Fibroblast of lung (primary cell): ENCODE measurements at places on chromosomes 1 and 21. TPM values are rescaled to one million over a fixed set of nuclear protein-coding genes. Genes with fewer than 3 reads are reported as not detected.

The INKA2 gene
- total RNA-seq, result 3.5 and 3.9 TPM in 2 replicates

The PRAMEF33 gene
- not detected in 2 replicates for total RNA-seq

The MFAP2 gene
- 10.0 and 16.2 TPM in 2 replicates for total RNA-seq

The XCL2 gene
- not detected in 2 replicates for total RNA-seq

The APP gene
- 569 and 633 TPM in 2 replicates for total RNA-seq

The WDR26 gene
- total RNA-seq, result 56.5 and 83.4 TPM in 2 replicates

The ABCA4 gene
- 0.26 and 0.33 TPM in 2 replicates for total RNA-seq

DNA sequence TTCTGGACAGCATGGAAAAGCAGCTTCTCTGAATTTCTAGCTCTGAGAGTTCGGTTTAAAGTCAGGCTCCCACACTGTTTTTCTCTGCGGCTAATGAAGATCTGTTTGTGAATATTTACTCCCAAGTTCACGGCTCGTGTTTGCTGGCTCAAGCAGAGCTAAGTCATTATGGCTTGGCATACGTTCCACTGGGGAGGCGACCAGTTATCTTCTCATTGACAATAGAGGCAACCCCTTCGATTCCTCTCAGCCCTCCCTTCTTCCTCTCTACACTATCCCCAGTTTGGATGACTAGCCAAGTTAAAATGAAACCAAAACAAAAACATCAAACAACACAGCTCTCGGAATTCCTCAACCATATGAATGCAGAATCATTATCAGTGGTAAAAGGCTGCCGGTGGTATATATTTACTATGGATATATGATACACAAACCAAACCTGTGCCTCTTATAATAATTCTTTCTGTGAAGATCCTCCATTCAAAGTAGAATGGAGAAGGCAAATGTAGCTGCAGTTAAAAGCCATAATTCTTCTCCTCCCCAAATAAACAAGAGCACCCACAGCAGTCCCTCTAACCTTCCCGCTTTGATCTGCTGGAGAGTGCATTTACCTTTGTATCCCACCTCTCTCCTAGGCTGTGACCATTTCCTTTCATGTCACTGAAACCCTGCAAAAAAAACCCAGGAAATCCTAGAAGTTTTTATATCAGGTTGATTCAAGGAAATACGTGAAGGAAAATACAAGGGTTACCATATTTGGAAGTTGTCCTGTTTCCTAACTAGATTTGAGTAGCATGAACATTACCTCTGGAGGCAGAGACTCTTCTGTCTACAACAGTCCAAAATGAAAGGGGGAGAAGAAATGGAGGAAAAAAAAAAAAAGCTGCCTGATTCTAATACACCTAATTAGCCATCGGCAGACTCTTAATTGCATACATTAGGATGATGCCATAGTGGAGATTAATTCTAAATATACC, 108.3 kb upstream of the USH2A start:
- H3K36me3 ChIP-seq, result no peaks in the 10 kb centered on the region
- DNase-seq, result peak; percentile 22
- no peaks in the 10 kb centered on the region for H3K27me3 ChIP-seq
- peak overlapping the region; percentile 56 for H3K4me3 ChIP-seq
- peak overlapping the region; percentile 60 for H3K27ac ChIP-seq

DNA sequence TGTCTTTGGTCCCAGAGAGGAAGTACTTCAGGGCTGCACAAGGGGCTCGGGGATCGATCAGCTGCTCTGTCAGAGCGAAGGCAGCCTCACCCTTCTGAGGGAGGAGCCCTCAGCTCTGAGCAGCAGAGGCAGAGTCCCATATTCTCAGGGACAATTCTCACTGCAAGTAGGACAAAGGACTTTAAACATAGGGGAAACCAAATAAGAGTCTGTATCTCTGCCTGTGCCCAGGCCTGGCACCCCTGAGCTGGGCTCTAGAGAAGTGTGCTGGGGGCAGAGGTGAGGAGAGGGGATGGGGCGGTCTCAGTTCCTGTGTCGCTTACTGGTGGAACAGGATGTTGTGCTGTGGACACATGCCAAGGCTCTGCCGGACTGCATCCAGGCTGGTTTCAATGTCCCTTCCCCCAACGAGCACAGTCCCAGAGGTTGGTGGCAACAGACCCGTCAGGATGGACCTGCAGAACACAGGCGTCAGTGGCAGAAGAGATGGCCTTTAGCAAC, 76.6 kb downstream of the ABCA4 start:
- DNase-seq, result no peak
- no peaks in the 10 kb centered on the region for H3K27me3 ChIP-seq
- H3K4me1 ChIP-seq, result peaks cover 6% of the 10 kb centered on the region
- H3K36me3 ChIP-seq, result no peaks in the 10 kb centered on the region
- no peak overlapping the region for H3K27ac ChIP-seq
- no peak overlapping the region for H3K4me3 ChIP-seq

DNA sequence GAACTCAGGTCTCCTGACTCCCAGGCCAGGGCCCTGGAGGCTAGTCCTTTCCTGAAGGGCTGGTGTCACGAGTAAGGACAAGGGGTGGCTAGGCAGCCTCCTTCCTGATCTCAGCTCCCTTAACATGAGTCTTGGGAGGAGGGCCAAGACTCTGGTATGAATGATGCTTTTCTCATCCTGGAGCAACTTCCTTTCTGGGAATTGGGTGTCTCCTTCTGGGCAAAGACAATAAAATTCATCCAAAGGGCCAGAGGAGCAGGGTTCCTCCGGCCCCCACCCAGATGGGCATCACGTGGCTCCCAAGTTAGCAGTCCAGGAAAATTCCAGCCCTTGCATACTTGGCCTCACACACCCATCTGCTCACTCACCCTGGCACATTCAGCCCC, at the start of gene FAM167B:
Gene FAM167B (plus strand): TSS at position 335 of the 386 bp plus-strand sequence. CDS start 200 bp downstream, outside the sequence.
- H3K27ac ChIP-seq, result peak within 1 kb of the TSS; percentile 64
- H3K27me3 ChIP-seq, result no peaks in the 10 kb centered on the region
- DNase-seq, result peak; percentile 72
- H3K36me3 ChIP-seq, result no peaks in the 10 kb centered on the region

- H3K4me1 ChIP-seq, result no peaks in the 10 kb centered on the region
- H3K36me3 ChIP-seq, result no peaks in the 10 kb centered on the region
- no peak overlapping the region for H3K4me3 ChIP-seq
Measured at GRCh38 chr21:32994305-32994704, 31.4 kb upstream of the OLIG2 start.

DNA sequence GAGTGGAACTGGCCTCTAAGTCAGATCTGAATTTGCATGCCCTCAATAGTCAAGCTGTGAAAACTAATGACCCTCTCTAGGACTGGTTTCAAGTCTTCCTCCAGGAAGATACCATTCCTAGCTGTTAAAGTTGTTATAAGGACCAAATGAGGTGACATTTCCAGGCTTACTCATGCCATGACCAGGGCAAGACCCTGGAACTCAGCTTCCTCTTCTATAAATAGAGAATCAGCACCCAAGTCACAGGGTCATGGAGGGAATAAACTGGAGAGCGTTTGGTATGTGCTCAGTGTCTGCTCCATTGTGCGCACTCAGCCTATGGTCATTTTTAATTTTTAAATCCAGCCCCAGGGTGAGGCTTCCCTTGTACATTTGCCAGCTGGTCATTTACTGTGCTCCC, 2.5 kb downstream of the S100A9 start:
- no peak overlapping the region for H3K4me3 ChIP-seq
- H3K36me3 ChIP-seq, result no peaks in the 10 kb centered on the region
- no peaks in the 10 kb centered on the region for H3K4me1 ChIP-seq
- peaks cover 2% of the 10 kb centered on the region for H3K27me3 ChIP-seq
- no peak for DNase-seq

DNA sequence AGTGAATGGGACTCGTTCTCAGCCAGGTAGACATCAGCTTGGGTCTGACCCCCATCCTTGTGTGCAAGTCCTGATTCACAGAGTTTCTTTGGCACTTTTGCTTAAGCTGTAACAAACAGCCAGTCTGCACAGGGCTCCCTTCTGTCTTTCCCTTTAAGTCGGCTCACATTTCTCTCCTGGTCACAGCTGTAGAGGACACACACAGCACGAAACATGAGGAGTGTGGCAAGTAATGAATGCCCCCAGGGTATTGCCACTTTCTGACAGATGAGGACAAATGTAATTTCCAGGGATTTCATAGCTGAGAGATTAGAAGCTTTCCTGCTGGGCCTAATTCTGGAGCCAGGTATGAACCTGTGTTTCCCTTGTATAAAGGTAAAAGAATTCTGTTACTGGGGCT, 423.5 kb downstream of the KIF26B start:
- no peak for DNase-seq
- no peaks in the 10 kb centered on the region for H3K27me3 ChIP-seq
- no peaks in the 10 kb centered on the region for H3K36me3 ChIP-seq
- H3K4me1 ChIP-seq, result no peaks in the 10 kb centered on the region
- H3K4me3 ChIP-seq, result no peak overlapping the region

- no peaks in the 10 kb centered on the region for H3K4me1 ChIP-seq
- no peak for DNase-seq
- no peak overlapping the region for H3K27ac ChIP-seq
- H3K27me3 ChIP-seq, result no peaks in the 10 kb centered on the region
- no peak overlapping the region for H3K4me3 ChIP-seq
Measured at GRCh38 chr1:68565923-68566322, 69.0 kb upstream of the DEPDC1 start.

DNA sequence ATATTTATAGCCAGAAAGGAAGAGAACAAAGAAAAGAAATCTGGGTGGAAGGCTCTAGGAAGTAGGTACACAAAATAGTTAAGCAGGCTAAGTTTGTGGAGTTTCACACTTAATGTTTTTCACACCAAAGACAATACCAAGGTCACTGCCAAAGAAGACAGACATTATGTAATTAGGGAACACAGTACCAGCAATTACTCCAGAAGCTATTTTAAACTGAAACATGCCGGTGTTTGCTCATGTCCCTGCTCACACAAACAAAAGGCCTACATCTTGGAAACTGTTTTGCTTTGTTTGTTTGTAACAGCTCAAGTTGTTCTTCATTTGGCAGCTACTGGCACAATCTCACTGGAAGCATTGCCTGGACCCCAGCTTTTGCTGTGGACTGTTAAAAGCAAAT, 88.5 kb upstream of the DAB1 start:
- no peaks in the 10 kb centered on the region for H3K4me1 ChIP-seq
- H3K4me3 ChIP-seq, result no peak overlapping the region
- H3K27me3 ChIP-seq, result no peaks in the 10 kb centered on the region
- no peak for DNase-seq
- no peak overlapping the region for H3K27ac ChIP-seq

GRCh38 chr1:94154989-94155388, 34.0 kb upstream of the ABCA4 start:
- no peaks in the 10 kb centered on the region for H3K36me3 ChIP-seq
- no peaks in the 10 kb centered on the region for H3K4me1 ChIP-seq
- H3K27me3 ChIP-seq, result no peaks in the 10 kb centered on the region
- peak; percentile 42 for DNase-seq
- H3K4me3 ChIP-seq, result no peak overlapping the region

DNA sequence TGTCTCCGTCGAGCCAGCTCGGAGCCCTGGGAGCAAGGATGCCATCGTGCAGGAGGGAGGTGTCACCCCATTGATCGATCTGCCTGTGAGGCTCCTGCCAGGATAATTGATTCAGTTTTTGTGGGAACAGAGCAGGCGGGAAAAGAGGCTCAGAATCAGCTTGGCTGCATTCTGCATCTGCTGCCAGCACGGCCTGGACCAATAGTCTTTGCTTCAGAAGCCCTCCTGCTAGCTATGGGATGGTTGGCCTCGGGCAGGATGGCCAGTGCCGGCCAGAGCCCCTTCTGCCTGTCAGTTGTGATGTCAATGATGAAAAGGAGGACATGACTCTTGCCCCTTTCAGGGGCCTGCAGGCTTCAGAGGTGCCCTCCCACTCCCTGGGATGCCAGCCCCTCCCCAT, 39.6 kb downstream of the PTPRF start:
- no peak overlapping the region for H3K4me3 ChIP-seq
- no peak overlapping the region for H3K27ac ChIP-seq
- H3K27me3 ChIP-seq, result no peaks in the 10 kb centered on the region
- H3K4me1 ChIP-seq, result peaks cover 5% of the 10 kb centered on the region
- no peak for DNase-seq

DNA sequence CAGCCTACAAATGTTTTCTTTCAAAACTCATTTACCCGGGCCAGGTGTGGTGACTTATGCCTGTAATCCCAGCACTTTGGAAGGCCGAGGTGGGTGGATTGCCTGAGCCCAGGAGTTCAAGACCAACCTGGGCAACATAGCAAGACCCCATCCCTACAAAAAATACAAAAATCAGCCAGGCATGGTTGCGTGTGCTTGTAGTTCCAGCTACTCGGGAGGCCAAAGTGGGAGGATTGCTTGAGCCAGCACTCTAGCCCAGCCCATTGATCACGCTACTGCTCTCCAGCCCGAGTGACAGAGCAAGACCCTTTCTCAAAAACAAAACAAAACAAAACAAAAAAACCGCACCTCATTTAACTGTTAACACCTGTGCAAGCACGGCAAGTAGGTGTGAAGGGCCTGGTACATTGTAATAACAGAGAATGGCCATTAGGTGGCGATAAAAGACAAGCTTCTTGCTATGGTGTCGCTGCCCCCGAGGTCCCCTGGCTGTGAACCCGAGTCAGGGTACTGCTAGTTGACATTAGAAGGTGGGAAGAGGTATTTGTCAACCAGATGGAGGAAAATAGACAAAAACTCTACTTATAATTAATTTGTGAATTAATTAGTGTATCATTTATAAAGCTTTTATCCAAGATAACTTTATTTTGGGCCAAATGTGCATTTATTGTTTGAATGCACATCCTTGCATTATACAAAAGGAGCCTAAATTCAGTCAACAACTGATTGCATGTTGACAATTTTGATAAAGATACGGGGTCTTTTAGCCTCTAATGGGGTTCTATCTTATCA, 66.5 kb downstream of the SH3BGR start:
- no peaks in the 10 kb centered on the region for H3K27me3 ChIP-seq
- H3K4me3 ChIP-seq, result no peak overlapping the region
- DNase-seq, result peak; percentile 25
- no peaks in the 10 kb centered on the region for H3K36me3 ChIP-seq
- H3K27ac ChIP-seq, result no peak overlapping the region

DNA sequence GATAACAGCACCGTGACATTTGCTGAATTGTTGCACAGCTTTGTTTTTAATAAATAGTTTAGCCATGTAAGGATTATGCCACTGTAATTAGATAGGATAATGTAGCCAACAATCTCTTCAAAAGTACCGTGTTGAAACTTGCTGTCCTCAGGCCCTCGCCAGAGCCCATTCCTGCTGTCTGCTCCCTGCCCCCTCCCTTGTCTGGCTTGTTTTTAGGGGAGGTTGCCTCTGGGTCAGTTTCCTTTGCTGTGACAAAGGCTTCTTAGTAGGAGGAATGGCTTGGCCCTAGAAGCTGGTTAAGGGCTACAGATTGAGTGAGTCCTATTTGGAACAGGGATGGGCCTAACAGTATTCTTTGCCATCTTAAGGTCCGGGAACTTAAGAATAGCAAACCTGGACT, 107.9 kb downstream of the LMO4 start:
- no peaks in the 10 kb centered on the region for H3K4me1 ChIP-seq
- DNase-seq, result no peak
- H3K27ac ChIP-seq, result no peak overlapping the region
- no peaks in the 10 kb centered on the region for H3K27me3 ChIP-seq

- no peaks in the 10 kb centered on the region for H3K27me3 ChIP-seq
- no peak overlapping the region for H3K4me3 ChIP-seq
- no peak for DNase-seq
- no peaks in the 10 kb centered on the region for H3K36me3 ChIP-seq
- no peak overlapping the region for H3K27ac ChIP-seq
Measured at GRCh38 chr21:38987633-38988508, 182.1 kb downstream of the ETS2 start.

GRCh38 chr1:75980972-75981897, 49.0 kb upstream of the ASB17 start:
- H3K4me3 ChIP-seq, result no peak overlapping the region
- DNase-seq, result no peak
- no peak overlapping the region for H3K27ac ChIP-seq
- H3K36me3 ChIP-seq, result no peaks in the 10 kb centered on the region

GRCh38 chr1:24302209-24302611, 16.9 kb upstream of the GRHL3 start:
- H3K4me1 ChIP-seq, result peaks cover 2% of the 10 kb centered on the region
- H3K27me3 ChIP-seq, result peaks cover 16% of the 10 kb centered on the region
- no peaks in the 10 kb centered on the region for H3K36me3 ChIP-seq
- H3K27ac ChIP-seq, result no peak overlapping the region
- H3K4me3 ChIP-seq, result no peak overlapping the region
- no peak for DNase-seq
